ENCODE measurements at places on chromosomes 16 and 17.

DNA sequence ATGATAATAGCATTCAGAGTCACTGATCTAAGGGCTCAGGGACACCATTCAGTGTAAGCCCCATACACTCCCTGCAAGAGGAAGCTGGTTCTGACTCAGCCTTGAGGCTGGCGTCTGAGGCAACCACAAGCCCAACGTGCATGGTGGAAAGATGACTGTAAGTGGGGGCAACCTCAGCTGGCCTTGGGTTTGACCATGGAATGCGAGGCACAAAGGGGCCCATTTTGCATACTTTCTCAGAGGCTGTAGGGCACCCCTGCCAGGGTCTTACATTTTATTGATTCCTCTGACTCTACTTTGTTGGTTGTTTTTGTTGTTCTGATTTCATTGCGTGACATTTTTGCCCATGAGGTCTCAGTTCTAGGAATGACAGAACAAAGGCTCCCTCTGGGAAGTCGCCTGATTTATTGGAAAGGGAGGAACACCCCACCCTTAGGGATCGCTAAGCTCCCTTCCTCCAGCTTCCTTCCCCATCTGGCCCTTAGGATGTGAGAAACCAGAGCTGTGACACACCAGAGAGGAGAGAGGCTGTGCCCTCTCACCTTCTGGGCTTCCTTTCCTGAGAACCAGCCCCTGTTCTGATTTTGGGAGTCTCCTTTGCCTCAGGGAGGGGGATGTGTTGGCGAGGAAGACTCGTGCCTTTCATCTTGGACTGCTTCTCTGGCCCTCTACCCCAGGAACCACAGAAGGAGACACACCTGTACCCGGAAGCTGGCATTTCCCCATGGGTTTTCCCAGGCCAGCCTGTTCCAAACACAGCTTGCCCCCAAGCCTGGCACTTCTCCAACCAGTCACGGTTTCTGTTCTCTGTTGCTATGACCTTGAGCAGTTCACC, 5.6 kb upstream of the CIITA start:
- DNase-seq: no peak

DNA sequence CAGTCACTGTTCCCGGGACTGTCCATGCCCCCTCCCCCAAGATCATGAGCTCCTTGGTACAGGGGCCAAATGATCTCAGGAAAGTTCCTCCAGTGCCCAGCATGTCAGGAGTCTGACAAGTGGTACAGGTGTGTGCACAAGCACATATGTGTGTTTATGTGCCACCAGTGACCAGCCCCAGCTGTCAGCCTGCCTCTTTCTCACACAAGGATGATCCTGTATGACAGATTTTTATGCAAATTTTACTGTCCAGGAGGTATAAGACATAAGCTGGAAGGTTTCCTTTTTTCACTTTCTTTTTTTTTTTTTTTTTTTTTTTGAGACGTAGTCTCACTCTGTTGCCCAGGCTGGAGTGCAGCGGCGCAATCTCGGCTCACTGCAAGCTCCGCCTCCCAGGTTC, 31.4 kb upstream of the GFOD2 start:
- no peak for DNase-seq

- DNase-seq: no peak
Observed at GRCh38 chr17:1896243-1897104, 66.7 kb downstream of the RPA1 start.

DNA sequence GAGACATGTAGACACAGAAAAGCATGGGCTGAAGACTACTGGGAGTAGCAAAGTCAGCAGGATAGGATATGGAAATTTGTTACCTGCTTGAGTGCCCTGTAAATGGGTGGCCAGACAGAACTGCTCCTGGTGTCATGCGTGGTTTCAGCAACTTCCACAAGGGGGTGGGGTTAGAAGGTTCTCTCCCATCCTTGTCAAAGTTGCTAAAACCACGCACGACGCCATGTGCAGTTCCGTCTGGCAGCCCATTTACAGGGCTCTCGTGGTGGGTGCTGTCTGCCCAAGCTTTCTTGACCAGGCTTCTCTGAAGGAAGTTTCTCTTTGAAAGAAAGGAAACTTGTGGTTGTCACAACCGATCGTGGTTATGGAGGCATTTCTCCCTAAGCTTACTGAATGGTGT, 6.9 kb upstream of the DBNDD1 start:
- no peak for DNase-seq

- no peak for DNase-seq
Observed at GRCh38 chr16:27566417-27566816, 16.5 kb downstream of the KATNIP start.

GRCh38 chr17:15742051-15742795, 10.1 kb downstream of the TBC1D26 start:
- no peak for DNase-seq

GRCh38 chr16:77951788-77952187, 70.6 kb upstream of the CLEC3A start:
- DNase-seq: peak; percentile 79

DNA sequence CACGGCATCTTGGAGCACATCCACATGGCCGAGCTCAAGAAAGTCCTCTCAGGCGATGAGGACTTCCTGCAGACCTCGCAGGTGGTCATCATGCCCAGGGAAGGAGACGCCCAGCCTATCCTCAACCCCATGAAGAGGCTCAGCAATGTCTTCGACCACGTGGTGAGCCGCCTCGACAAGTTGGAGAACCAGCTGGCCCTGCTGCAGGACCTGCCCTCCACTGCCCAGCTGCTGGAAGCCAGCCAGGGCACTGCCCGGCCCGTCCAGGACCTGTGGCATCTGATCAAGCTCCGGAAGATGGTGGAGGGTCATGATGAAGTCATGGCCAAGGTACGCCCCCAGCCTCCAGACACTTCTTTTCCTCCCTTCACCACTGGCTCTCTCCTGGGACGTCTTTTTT, 440 bp downstream of the C16orf96 start:
- DNase-seq: no peak

GRCh38 chr16:88403794-88404581, 21.2 kb downstream of the ZNF469 start:
- DNase-seq: no peak

- DNase-seq: peak; percentile 20
Observed at GRCh38 chr16:4371357-4372000, at the start of gene VASN. TSS of gene VASN (plus strand) at chr16:4371848. CDS start at chr16:4380878, 9,030 bp downstream.

- DNase-seq: no peak
Observed at GRCh38 chr17:50944902-50945720, 79.0 kb upstream of the TOB1 start.

- no peak for DNase-seq
Observed at GRCh38 chr17:40850293-40850972, 16.6 kb downstream of the KRT12 start.

GRCh38 chr17:37207103-37207502, 168.7 kb upstream of the C17orf78 start:
- no peak for DNase-seq

DNA sequence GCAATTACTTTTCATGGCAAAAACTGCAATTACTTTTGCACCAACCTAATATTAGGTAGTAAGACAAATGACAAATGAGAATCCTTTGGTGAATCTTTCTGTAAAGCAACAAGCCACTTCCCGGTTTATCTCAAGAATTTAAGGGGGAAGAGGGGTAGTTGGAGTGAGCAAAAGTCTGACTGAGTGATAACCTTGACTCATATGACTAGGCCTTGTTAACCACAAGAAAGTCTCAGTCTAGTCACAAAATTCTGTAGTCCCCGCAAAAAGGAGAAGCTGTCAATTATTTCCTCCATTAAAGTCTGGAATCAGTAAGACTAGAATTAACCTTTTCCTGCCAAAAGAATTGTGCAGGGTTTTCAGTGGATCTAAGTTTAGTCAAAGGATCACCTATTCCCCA, 72.2 kb upstream of the GNAO1 start:
- no peak for DNase-seq

DNA sequence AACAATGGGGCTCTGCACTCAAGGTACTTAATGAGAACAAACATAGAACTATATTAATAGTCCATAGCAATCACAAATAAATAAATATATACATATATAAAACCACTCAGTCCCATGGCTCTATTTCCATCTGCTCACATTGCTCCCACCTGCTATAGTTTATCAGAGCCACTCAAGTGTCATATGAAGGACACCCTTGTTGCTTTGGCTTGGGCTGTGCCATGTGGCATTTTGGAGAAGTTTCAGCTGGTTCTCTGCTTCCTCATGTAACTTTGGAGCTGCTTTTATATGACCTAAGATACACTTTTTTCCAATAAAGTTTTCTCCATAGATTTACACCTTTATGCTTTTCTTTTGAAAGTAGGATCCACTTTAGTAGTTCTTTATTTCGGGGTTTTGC, 126.4 kb downstream of the KCNJ2 start:
- DNase-seq: no peak

DNA sequence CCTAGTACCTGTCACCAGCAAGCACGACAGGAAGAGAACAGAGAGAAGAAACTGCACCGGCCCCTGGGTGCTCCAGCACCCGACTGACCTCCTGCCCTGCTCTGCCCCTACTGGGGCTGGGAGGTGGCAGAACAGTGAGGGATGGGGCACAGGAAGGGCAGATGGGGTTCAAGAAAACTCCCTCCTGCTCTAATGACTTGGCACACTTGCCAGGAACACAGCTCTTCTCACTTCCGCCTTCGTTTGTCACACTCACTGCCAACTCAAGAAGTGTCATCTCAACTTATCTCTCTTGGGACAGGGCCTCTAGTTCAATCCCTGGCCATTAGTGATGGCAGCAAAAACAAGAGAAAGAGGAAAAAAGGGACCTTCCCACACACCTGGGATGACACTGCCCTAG, 42.7 kb upstream of the ICAM2 start:
- DNase-seq: peak; percentile 9

- no peak for DNase-seq
Observed at GRCh38 chr16:65463652-65464260, 341.9 kb upstream of the CDH11 start.

DNA sequence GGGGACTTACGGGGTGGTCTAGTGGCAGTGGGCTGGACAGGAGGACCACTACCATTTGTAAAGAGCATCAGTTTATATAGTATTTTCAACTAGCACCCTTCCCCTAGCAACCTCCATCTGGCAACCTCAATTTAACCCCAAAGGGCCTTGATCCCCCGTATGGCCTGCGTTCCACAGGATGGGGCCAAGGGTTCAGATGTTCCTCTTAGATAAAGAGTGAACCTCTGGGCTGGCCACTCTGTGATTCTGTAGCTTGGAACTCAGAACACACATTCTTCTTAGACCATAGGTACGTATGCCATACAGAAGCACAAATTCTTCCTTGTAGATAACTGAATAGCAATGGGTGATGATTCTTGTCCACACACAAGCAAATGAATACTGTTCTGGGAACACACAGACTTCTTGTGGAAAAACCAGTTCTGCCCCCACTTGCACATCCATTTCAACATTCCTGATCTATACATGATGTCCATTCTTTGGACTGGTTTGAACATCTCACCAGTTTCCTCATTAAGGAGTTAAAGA, 1.9 kb upstream of the GGA2 start:
- no peak for DNase-seq
